ENCODE measurements at places on chromosomes 3 and 15.

GRCh38 chr3:165624761-165625160 lies 212.5 kb downstream of the BCHE start:
- DNase-seq = no peak

DNA sequence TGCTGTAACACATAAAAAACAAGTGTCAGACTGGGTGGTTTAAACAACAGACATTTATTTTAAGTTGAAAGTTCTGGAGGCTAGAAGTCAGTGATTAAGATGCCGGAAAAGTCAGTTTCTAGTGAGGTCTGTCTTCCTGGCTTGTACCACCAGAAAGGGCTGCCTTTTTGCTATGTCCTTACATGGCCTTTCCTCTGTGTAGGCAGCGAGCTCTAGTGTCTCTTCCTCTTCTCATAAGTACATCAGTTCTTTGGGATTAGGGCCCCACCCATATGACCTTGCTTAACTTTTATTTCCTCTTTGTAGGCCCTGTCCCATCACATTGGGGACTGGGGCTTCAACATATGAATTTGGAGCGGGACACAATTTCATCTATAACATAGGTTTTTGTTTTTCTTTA lies 128.0 kb downstream of the BBX start:
- DNase-seq = no peak

DNA sequence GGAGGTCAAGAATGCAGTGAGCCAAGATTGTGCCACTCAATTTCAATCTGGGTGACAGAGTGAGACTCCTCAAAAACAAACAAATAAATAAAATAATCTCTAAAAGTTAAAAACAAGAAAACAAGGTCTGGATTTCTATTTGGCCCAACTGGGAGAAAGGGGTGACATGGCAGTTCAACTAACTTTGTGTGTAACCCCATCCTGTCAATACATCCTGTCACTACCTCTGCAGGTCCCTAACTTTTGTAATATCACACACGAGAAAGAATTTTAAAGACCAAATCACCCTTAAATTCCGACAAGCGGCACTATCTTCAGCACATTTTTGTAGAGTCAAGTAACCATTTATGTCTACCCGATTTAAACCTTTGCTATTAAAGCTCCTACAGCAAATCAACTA lies 10.2 kb downstream of the SLTM start:
- DNase-seq = no peak

DNA sequence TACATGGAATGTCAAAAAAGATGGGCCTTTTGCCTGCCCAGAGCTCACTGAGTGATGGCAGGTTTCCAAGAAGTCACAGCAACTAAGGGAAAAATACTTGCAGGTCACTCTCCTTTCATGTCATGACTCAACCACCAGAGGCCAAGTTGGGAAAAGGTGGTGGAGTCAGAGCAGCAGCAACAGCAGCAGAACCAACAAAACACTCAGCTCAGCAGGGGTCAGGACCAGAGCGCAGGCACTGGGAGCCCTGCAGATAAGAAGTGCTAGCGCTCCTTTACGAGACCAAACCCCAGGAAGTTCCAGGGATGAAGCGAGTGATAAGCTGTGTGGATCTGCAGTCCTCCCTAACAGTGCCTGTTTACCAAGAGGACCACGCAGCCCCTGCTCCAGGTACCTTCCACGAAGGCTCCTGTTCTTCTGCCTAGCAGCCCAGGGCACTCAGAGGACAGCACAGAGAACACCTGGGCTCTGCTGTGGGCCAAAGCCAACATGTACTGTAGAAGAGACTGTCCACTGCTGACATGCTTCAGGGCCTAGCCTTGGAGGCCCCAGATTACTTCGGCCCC lies 26.0 kb downstream of the POC1A start:
- no peak for DNase-seq

- no peak for DNase-seq
Measured at GRCh38 chr3:45216021-45216609, 10.0 kb downstream of the TMEM158 start.

DNA sequence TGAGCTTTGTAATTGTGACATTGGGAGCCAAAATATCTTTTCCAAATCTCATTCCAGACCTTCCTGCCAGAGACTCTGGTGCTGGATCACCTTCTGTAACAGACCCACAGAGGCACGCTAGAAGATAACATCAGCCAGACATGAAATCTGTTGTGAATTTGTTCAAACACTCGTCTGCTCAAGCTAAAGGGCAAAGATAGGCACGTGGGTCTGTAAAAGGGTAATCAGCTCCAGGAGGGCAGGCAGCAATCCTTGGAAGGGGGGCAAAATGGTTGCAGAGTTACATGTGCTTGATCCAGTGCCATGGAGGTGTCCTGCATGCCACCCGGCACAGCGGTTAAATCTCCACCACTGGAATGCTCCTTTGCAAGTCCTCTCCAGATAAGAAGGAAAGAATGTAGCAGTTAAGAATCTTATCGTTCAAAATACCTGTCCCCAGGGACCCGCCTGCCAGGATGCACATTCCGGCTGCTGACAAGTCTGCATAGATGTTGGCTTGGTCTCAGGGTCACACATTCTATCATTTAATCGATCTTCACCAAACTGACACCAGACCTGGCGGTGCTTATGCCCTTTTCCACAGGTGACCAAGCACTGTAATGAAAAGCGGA lies 74.8 kb downstream of the ADAMTS9 start:
- DNase-seq = no peak

DNA sequence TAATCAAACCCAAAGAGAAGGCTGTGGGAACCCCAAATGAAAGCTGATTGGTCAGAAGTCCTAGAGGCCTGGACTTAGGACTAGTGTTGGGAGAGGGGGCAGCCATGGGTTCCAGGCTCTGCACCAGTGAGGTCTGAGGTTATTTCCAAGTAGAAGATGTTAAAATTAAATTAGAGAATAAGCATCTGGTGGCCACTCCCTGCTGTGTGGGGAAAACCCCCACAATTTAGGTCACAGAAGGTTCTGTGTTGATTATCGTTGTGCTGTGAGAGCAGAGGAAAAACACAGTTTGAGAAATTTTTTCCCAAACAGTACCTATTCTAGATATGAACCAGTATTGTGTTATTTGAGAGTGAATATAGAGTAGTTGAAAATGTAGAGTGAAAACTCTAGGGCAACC lies 53.9 kb upstream of the NSMCE3 start:
- DNase-seq = no peak

DNA sequence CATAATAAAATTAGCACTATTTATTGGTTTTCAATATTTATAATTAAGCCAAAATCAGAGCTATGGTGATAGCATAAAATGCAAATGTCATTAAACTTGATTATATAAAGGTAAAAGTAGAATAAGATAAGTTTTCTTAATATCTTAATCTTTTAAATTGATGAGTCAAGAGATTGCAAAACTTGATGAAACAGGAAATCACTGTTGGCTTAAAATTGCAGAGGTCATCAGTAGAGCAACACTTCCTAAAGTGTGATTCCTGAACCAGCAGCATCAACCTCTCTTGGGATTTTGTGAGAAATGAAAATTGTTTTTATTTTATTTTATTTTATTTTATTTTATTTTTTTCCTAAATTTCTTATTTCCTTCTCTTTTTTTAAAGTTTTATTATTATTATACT lies 226.4 kb upstream of the CTDSPL start:
- no peak for DNase-seq

DNA sequence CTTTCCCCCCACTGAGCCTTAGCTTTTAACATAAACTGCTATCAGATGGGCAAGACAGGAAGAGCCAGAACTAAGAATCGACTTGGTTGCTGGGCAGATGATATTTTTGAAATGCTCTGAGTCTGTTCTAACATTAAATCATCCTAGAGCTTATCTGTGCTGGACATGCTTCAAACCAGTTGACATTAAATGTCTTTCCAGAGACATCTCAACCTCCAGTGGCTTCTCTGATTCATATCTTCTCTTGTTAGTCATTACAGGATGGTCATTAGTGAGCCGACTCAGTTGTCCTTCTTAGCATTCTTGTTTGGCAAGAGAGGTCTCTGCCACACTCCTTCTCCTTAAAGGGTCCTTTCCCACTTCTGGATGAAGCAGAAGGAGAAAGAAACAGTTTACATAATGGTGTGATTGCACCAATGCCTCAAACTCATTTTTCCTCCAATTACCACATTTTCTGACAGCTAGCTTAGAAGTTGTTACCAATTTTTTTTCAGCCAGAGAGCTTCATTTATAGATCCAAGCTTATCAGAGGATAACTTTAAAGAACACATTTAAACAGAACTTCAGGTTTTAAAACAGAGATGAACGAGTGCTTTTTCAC lies 21.7 kb upstream of the SYN2 start:
- DNase-seq = no peak

GRCh38 chr15:81905889-81906288 lies 139.9 kb downstream of the MEX3B start:
- no peak for DNase-seq

DNA sequence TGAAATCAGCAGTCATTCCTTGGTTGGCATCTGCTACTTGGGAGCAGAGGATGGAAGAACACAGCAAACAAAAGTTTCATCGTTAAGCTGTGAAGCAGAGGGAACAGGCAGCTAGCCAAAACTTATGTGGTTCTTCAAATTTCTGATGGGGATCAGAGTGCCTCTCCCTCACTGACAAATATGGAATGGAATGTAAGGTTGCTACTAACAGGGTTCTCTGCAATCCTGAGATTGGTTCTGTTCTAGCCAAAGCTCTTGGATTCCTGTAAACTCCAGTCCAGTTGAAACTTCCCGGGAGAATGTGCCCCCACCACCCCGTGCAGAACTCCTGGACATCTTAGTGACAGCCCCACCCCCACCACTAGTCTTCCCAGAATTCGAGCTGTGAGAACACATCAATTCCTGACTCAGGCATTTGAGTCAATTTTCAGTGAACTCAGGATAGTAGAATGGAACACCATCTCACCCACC lies 55.9 kb upstream of the PHLDB2 start:
- no peak for DNase-seq

DNA sequence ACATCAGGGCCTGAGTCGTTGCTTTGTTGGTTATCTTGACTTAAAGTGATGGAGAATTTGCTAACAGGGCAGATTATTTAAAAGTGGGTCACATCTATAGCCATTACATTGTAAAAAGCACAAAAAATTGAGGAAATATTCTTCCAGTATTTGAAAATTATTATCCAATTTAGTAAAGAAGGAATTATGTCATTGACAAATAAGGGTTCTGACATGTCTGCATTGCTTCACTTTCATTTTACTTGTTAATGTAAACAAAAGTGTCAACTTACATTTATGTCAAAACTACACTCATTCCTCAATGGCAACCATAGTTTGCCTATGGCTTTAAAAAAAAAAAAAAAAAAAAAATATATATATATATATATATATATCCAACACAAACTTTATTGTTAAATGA lies 3.4 kb upstream of the PARP14 start:
- no peak for DNase-seq

DNA sequence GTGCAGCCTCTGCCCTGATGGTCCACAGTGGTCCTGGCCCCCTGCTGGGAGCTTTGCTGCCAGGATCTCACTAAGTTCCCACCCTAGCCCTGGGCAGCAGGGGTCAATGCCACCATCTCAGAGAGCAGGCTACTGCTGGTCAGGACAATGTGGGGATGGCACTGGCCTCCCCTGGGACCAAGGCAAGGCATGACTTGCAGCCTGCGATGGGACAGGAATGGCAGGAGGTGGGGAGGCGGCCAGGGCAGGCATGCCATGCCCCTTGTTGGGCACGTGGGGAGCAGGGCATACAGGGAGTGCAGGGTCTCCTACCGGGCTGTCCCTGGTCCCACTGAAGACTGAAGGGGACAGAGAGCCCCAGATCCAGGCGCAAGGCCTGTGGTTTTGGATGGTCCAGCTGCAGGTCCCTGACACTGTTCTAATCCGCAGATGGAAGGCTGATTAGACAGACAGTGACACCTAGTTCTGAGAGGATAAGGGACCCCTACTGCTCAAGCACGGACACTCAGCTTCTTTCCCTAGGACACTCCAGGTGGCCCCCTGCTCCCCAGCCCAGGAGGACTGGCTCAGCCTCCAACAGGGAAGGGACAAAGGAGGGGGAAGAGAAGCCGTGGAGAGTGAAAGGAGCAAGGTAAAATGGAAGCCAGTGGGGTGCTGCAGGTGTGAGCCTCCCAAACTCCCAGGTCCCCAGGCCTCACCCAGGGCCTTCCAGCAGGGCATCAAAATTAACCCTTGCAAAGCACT lies 69.2 kb upstream of the RPL32 start:
- no peak for DNase-seq

Data from stimulated activated CD4-positive, alpha-beta T cell treated with anti-CD3 and anti-CD28 coated beads, Interleukin-2, amount 100 ng/mL, for 4 hours (primary cell).